ENCODE measurements at places on chromosomes 7 and 10. TPM values are rescaled to one million over a fixed set of nuclear protein-coding genes. Genes with fewer than 3 reads are reported as not detected.

MUC3A gene
- total RNA-seq, result 12.4 TPM

C10orf143 gene
- total RNA-seq, result 0.69 TPM

BLNK gene
- total RNA-seq, result not detected

CCL24 gene
- total RNA-seq, result not detected

MPP7 gene
- total RNA-seq, result 0.15 TPM

SLC16A12 gene
- total RNA-seq, result not detected

SEMA4G gene
- total RNA-seq, result 7.2 TPM

GIMAP2 gene
- not detected for total RNA-seq

DPYSL4 gene
- total RNA-seq, result 16.6 TPM
